ENCODE measurements at places on chromosomes 11 and 22. TPM values are rescaled to one million over a fixed set of nuclear protein-coding genes. Genes with fewer than 3 reads are reported as not detected.

MOV10L1 gene
- total RNA-seq = not detected

MS4A6E gene
- total RNA-seq = not detected

DERL3 gene
- total RNA-seq = 0.52 TPM

FEN1 gene
- total RNA-seq = 108 TPM

RIMBP3C gene
- total RNA-seq = 0.13 TPM

PANX3 gene
- total RNA-seq = not detected

TRIOBP gene
- 33.8 TPM for total RNA-seq

CD248 gene
- not detected for total RNA-seq

PRG3 gene
- not detected for total RNA-seq

TESMIN gene
- 6.7 TPM for total RNA-seq

LRRC74B gene
- total RNA-seq = not detected

MIAT gene
- 0.27 TPM for total RNA-seq

SMC1B gene
- total RNA-seq = not detected

RRM1 gene
- total RNA-seq = 72.0 TPM

ANGPTL5 gene
- 0.10 TPM for total RNA-seq

OR5W2 gene
- total RNA-seq = not detected

IGHMBP2 gene
- total RNA-seq = 16.8 TPM

CHRM1 gene
- 0.08 TPM for total RNA-seq

SLC17A6 gene
- not detected for total RNA-seq

SERGEF gene
- total RNA-seq = 18.7 TPM

MN1 gene
- 3.1 TPM for total RNA-seq

MRPL21 gene
- 143 TPM for total RNA-seq

OR51E2 gene
- total RNA-seq = not detected

FOLR1 gene
- not detected for total RNA-seq

MS4A15 gene
- not detected for total RNA-seq

PAX6 gene
- total RNA-seq = 1.6 TPM

FDX1 gene
- total RNA-seq = 16.3 TPM

MRE11 gene
- total RNA-seq = 12.1 TPM

FJX1 gene
- total RNA-seq = 36.0 TPM

PEX16 gene
- total RNA-seq = 16.2 TPM

OR5D16 gene
- not detected for total RNA-seq

ZNF143 gene
- total RNA-seq = 10.4 TPM

ACR gene
- not detected for total RNA-seq

MS4A1 gene
- total RNA-seq = not detected

FGF19 gene
- 0.05 TPM for total RNA-seq

CALCA gene
- not detected for total RNA-seq

MYBPC3 gene
- not detected for total RNA-seq

DPP3 gene
- total RNA-seq = 59.0 TPM

TEX12 gene
- total RNA-seq = not detected

PHOX2A gene
- total RNA-seq = not detected

OR6T1 gene
- total RNA-seq = not detected

TMEM126B gene
- 49.2 TPM for total RNA-seq

TSPAN18 gene
- 2.3 TPM for total RNA-seq

INTS4 gene
- 18.3 TPM for total RNA-seq

KLHL35 gene
- 0.63 TPM for total RNA-seq

All from A549 treated with Mapracorat at 1 μM for 4 hours (cell line).